Activated T-helper 1 cell treated with anti-CD3 and anti-CD28 coated beads, Interleukin-2, amount 50 U/mL, for 16 hours (primary cell): ENCODE measurements at places on chromosomes 2 and 18.

GRCh38 chr18:47215554-47216138, 35.8 kb downstream of the SKOR2 start:
- DNase-seq, result no peak

DNA sequence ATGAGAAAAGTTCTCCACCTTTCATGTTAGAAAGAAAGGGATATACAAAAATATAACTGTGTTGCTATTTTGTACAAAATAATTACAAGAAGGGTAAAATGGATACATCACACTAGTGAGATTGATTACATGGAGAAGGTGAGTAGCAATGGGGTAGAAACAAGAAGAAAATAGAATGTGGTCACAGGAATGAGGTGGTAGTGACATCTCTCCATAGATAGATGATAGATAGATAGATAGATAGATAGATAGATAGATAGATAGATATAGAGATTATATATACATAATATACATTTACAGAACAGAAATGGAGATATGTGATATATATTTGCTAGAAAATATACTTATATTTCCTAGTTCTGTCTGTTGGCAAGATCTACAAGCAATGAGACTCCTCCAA, 95.3 kb upstream of the RGPD4 start:
- no peak for DNase-seq

DNA sequence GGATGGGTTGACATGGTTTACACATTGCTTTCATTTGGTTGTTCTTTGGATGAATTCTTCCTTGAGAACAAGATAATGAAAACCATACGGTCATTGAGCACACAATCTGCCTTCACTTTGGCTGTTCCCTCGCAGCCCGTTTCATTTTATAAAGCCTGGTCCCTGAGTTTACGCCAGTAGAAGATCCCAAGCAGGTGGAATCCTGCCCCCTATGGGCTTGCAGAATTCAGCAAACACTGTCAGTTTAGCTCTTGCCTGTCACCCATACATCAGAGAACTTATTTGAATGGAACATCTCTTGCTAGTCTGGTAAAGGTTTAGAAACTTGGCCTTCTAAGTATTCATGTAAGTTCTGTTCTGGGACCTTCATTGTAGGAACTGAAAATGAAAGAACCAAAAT, 666.4 kb upstream of the ZEB2 start:
- no peak for DNase-seq

GRCh38 chr2:237512774-237513466, 25.9 kb downstream of the MLPH start:
- peak; percentile 53 for DNase-seq

DNA sequence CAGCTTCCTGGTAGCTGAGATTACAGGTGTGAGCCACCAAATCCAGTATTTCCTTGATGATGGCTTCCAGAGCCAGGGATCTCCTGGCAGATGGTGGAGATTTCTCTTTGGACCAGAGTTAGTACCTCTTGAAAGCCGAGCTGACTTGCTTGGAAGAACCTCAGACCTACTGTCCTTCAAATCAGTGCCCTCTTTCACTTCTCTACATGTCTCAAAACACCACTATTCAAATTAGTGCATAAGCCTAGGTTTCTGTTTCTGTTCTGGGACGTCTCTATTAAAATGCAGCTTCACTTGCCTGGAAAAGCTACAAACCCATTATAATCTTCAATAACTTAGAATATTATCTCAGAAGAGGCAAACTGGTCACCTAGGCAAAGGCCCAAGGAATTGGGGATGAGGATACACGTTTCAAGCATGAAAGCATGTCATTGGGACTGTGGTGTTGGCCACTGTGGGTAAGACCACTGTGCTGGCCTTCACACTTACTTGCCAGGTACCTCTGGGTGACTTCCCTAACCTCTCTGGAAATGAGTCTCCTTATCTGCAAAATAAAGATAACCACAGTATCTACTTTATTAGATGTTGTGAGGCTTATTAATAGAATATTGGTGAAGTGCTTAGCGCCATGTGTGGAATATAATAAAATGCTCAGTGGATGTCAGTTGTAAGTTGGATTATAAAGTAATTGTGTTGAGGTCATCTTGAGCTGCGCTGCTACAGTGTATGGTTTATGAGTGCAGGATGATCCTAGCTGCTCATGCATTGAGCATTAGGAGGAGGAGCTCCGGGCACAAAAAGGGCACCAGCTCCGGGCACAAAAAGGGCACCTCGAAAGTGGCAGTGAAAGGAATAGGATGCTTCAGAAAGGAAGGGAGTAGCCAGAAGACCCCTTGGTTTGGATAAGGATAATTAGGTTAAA, 84.5 kb downstream of the DOCK10 start:
- DNase-seq, result no peak

DNA sequence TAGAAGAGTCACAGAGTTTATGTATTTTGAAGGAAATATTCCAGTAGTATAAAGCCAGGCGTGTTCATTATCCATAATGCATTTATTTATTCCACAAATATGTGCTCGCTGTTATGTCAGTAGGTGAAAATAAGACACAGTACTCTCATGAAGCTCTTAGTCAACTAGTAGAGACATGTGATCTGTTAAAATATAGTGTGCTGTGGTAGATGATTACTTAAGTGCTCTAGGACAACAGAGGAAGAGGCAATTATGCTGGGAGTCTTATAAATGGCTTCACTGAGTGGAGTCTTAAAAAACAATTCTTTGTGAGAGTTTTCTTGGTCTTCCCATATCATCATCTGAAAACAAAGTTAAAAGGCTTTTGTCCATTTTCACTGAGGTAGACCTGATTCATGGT, 457.3 kb downstream of the XIRP2 start:
- DNase-seq, result no peak

DNA sequence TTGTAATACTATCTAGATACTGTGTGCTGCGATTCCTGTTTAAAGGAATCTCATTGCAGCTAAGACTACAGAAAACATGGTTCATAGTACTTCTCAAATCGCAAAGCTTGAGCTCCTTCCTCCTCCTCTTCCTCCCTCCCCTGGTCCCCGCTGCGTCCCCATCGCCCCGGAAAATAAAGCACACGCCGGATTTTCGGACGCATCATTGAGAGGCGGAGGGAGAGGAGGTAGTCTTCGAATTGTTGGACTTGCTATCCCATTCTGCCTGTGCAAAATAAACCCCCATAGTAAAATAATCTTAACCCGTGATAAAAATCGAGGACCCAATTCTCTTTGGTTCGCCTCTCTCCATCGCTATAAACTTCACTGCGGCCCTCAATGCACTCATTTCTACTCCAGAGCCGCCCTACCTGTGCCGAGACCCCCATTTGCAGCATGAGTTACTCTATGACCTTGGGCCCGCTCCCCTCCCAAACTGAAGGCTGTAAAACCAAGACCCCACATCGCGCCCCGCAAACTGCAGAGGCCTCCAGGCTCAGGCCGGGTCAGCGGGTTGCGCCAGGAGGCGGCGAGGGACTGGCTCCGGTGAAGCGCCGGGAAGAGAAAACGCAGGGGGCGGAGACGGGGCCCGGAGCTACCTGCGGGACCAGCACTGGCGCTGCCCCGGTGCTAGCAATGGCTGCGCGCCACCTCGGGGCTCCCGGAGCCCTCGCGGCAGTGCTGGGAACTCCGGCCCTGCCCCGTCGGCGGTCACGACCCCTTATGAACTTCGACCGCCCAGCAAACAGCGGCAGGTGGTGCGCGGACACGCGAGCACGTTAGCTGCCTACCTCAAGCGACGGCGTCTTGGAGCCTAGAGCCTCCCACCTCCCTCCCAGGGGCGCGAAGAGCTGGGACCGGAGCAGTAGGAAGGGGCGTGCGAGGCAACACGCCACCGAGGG, 649 bp downstream of the ESCO1 start:
- DNase-seq, result peak; percentile 53

DNA sequence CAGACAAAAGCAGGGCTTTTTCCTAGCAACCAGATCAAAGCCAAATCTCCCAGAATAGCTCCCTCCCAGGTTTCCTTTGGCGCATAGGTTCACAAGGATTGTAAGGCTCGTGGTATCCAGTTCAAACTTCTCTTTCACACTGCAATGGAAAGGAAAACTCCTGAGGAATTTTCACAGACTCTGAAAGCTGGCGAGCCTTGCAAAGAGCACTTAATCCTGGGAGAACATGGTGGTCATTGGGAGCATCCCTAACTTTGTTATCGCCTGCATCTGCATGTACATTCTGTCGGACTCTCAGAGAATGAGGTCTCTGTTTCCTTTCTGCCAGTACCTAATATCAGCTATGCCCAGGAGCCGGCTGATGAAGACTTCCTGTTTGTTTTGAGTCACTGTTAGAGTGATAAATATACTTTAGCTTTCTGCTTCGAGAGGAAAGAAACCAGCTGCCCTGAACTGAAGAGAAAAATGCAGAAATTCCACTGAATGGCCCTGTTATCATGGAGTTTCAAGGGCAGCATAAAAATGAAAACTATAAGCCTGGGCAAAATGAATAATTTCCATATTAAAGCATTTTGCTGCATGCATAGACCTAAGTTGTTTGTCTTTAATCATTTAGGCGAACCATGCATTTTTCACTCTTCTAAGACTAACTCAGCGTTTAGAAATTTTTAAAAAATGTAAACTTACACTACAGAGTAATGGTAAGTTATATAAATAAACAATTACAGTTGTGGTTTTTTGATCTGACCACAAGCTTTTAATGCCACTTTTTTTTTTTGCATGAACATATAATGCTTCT, 76.4 kb upstream of the ZEB2 start:
- no peak for DNase-seq

GRCh38 chr2:37378411-37378810, 34.0 kb downstream of the QPCT start:
- DNase-seq, result no peak

DNA sequence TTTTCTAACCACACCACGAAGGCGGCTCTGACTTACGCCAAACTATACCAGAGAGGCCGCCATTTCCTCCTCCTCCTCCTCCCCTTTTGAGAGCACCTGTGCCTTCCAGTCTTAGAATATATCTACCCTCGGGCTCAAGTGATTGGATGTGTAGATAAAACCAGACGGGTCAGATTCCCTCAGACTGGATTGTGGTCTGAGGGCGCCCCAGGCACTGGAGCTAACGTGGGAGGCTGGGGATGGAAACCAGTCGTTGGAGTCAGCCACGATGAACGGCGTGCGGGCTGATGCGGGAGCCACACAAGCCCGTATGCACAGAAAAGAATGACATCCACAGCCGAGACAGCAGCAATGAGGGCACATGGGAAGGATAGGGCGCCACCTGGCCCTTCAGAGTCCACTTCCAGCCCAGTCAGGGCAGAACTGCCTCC, 12.3 kb upstream of the ODC1 start:
- no peak for DNase-seq

- no peak for DNase-seq
These were observed 3.4 kb downstream of the CYP26B1 start for GRCh38 chr2:72144274-72144631.

DNA sequence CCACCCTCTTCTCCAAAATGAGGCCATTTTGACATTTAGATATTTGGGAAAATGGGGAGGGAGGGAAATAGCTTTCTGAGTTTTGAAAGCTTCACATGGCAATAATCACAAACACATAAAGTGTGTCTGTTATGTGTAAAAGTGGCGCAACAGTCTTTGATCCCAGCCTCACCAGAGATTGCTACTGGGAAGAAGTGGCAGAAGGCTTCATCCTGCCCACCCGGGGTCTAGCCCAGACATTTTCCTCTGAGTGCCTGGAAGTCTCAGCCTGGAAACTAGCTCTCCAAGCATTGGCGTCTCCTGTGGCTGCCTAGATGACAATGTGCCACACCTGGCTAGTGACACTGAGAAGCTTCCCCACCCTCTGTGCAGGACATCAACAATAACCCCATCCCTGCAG, 1.7 kb upstream of the LBH start:
- no peak for DNase-seq

GRCh38 chr2:152022090-152022489, 76.8 kb downstream of the CACNB4 start:
- DNase-seq, result no peak

- no peak for DNase-seq
These were observed 42.5 kb upstream of the FOSL2 start for GRCh38 chr2:28350196-28350595.

- no peak for DNase-seq
These were observed 327.0 kb upstream of the THUMPD2 start for GRCh38 chr2:40106061-40106460.

DNA sequence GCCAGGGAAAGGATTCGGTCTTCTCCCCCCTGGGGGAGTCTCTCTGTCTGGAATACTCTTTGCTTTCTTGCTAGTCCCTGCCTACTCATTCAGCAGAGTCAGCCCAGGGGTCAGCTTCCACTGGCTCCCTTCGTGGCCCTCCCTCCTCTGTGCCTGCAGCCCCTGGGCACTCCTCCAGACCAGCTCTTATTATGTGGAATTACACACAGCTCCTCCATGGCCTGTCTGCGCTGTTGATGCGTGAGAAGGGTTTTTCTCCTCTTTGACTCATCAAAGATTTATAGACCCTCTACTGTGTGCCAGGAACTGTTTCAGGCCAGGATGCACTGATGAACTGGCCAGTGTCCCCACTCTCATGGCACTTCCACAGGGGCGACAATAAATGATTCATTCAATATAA, 44.4 kb downstream of the ST8SIA5 start:
- DNase-seq, result no peak

DNA sequence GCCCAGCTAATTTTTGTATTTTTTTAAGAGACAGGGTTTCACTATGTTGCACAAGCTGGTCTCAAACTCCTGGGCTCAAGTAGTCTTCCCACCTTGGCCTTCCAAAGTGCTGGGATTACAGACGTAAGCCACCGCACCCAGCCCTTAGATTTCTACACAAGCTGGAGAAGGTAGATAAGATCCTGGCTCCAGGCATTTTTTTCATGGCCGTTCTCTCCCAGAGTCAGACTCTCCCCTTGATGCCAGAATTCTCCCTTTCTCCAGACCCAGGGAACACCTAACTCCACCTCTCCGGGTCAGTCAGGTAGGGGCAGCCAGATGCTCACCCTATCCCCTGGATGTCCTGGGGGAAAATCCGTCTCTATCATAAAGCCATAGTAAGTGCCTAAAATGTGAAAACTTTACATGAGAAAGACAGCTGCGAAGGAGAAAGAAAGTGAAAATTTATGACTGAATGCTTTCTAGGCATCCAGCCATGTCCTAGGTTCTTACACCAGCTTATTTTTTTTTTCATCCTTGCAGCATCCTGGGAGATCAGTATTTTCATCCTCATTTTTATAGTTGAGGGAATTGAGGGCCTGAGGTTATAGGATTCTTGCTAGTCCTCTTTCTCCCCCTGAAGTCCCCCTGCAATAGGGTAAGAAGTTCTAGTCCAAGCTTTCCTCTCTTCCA, 16.3 kb downstream of the SIX3 start:
- DNase-seq, result no peak

GRCh38 chr2:47996808-47997207, 90.5 kb upstream of the FBXO11 start:
- DNase-seq, result no peak
